ENCODE measurements at places on chromosomes 2 and 18.

DNA sequence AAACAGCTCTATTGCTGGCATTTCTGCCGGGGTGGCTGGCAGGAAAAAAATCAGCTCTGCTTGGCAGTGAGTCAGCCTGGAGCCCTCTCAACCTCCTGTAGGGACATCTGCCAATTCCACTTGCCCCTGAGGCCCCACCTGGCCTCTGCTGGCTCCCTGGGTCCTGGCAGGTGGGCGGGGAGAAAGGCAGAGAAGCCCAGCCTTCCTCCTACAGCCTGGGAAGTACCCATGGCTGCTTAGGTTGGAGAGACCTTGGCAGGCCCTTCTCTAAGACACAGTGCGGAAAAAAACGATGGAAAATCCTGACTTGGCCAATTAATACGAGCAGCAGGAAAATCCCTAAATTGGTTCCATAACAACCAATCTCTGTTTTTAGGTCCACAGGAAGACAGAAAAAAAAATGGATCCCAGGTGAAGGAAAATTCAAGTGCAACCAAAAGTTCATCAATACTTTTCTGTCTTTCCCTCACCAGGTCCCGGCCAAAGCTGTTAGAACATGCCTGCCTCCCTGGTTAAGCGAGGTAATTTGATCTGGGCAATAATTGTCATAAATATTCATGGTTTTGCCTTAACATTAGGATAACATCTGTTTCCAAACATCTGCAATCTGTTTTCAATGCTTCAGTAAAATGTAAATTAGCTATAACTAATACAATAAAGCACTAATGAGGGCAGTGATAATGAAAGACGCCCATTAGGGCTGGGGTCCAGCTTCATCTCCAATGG, 245.9 kb downstream of the TFCP2L1 start:
- no peak for DNase-seq

- no peak for DNase-seq
These were observed 806.7 kb downstream of the NRXN1 start for GRCh38 chr2:50225021-50225928.

- DNase-seq = no peak
These were observed 19.2 kb upstream of the DRC1 start for GRCh38 chr2:26382564-26382963.

GRCh38 chr2:211367711-211368110, 811.3 kb downstream of the CPS1 start:
- DNase-seq = no peak

DNA sequence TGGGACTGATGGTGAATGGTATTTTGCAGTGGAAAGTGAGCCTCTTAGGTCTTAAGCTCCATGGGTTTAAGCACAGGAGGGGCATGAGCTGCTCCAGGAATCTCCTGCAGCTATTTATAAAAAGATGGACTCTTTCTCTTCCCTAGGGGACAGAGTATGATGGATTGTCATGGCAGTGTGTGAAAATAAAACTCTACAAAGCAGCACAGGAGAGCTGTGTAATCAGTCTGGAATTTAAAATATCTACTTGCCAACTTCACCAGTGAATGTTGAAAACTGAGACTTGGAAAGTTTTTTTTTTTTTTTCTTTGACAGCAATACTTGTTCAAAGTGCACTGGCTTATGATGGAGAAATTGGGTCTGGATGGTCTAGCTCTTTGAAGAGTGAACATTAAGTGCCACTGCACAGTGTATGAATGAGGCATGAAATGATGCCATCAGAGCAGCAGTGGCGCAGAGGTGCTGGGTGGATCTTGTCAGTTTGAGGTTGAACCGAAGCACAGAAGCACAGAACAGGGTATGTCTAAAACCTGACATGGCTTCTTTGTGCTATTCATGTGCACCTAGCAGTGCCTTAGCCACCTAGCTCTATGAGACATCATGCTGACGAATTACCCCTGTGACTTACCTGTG, 245.4 kb downstream of the PTPRM start:
- no peak for DNase-seq
